ENCODE measurements at places on chromosomes 6 and 20.

GRCh38 chr6:33118525-33119123 lies 42.8 kb downstream of the HLA-DPB1 start:
- no peak for DNase-seq

- no peak for DNase-seq
Observed at GRCh38 chr6:143205585-143205984, 144.9 kb downstream of the AIG1 start.

GRCh38 chr6:109580519-109580918 lies 97.5 kb upstream of the ZBTB24 start:
- DNase-seq: no peak

DNA sequence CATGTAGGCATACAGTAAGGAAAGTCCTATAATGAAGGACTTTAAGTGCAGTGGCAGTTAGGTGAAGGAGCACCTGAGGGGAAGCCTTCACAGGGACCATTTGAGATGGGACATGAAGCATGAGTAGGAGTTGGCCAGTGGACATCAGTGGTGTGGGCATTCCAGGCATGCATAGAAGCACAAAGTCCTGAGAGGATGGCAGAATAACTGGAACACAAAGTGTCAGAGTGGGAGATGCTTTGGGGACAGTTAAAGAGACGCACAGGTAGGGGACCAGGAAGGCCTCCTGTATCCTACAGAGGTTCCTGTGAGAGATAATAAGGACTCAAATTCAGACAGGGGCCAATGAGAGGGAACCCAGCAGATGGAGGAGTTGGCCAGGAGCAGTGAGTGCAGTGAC lies 26.4 kb upstream of the EFHC1 start:
- DNase-seq: no peak

- DNase-seq: no peak
Observed at GRCh38 chr6:8383584-8383983, 51.8 kb downstream of the SLC35B3 start.

DNA sequence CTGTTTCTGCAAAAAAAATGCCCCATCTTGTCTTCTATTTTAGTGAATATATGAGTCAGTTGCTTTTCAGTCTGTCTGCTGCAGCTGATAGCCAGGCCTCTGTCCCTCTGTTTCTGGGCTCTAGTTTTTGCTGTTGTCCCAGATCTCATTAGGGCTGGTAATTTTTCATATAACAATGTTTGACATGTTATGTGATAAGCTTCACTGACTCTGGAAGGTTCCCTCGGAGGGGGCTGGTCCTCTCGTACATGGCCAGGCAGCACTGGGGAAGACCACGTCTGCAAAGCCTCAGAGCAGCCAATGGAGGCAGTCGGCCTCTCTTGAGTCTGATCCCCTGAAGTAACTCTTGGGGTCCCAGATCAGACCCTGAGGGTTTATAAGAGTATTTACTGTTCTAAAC lies 223.8 kb downstream of the THBS2 start:
- DNase-seq: no peak

GRCh38 chr6:148771896-148772554 lies 25.2 kb downstream of the UST start:
- DNase-seq: no peak

DNA sequence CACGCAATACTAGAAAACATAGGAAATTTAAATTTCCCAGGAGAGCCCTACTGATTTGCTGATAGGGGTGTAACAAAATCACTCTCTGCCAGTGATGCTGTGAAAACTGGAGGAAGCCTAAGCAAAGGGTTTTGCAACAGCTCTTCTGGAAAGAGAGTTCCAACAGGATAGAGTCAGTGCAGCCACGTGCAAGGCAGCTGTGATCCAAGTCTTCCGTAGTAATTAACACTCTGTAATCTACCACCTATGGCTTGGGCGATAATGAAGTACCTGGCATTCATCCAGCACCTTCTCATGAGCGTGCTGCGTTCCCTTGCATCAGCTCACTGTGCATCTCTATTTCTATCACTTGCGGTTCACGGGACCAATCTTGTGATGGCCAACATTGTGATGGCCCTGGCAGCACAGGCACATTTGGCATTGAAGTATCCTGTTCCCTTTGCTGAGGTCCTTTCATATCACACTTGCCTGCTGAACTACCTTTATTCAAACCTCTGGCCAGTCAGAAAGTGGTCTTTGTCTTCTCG lies 48.2 kb downstream of the IRF4 start:
- DNase-seq: no peak

DNA sequence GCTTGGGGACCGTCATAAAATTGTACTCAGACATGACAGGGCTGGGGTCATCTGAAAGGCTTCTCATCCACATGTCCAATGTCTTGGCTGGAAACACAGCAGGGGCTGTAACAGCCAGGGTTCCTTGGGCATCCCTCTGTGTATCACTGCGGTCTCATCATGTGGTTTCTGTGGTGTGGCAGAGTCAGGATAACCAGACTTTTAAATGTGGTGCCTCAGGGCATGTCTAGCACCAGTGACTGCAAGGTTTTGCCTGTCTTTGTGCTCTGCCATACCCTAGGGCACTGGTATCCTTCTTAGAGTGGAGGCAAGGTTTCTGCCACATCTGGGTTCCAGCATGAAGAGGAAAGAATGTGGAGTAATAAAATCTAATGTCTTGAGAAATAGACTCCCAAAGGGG lies 124.2 kb downstream of the PLEKHG1 start:
- no peak for DNase-seq

DNA sequence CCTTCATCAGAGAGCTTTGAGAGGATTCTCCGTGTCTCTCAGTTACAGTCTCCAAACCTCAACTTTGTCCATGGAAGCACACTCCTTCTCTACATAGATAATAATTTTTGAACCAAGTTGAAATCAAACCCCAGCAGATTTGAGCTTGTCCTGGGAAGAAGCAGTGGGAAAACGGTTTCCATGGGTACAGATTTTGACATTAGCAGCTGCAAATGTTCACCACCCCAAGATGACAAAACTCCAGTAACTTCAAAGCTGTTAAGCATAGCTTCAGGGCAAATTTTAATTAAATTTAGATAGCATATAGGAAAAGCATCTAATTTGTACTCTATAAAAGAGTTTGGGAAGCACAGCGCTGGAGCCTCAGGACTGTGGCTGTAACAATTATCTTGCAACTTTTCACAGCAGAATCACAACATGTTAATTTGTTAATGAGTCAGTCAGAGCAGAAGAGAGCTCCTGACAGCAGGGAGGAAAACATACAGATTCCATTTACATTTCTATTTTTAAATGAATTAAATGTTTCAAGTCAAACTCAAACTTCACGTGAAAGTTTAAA lies 240.7 kb downstream of the BMP7 start:
- DNase-seq: no peak
